AML-193 (cell line): ENCODE measurements at places on chromosomes 5 and 9.
A peak's percentile ranks its signal among the peaks of the same experiment; 100 is the strongest.

DNA sequence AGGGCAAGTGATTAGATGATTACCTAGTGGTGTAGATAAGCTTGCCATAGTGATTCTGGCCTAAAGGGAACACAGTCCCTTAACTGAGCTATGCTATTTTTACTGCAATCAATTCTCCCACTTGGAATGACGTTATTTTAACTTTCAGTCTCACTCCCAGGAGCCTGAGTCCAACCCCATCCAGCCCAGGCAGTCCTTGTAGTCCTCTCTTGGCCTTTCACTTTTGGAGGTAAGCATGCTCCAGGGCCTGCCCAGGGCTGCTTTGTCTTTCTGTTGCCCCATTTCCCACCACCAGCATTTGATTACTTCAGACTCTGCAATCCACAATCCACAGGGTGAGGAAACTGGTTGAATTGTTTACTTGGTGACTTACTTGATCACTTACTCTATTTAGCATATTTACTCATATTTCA, 233.0 kb downstream of the CD180 start:
- DNase-seq: no peak

DNA sequence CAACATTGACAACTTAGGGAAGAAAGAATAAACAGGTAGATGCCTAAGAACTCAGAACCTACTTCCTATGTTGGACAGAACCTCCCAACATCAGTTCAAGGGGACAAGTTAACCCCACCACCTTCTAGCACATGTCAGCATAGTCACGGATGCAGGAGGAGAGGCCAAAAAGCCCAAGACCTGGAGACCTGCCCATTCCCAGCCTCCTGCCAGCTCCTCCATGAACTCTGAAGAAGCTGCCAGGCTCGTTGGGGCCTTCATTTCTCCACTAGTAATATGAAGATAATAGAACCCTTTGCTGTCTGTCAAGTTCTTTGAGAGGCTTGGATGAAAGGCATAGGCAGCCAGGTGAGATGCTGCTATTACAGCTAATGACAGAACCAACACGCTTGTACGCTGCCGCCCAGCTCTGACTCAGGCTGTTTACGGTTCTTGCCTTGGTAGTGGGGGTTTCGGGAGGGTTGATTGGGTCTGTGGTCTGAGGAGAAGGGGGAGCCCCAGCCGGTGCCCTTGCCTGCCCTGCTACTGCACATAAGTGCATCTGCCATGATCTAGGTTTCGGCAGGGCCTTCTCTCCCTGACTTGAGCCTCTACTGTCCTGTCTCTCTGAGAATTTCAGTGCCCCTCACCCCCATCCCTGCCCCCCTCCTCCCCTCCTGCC, 82.2 kb downstream of the NRG2 start:
- DNase-seq: no peak

- no peak for DNase-seq
Observed at GRCh38 chr9:121316852-121317373, 49.0 kb downstream of the GSN start.

DNA sequence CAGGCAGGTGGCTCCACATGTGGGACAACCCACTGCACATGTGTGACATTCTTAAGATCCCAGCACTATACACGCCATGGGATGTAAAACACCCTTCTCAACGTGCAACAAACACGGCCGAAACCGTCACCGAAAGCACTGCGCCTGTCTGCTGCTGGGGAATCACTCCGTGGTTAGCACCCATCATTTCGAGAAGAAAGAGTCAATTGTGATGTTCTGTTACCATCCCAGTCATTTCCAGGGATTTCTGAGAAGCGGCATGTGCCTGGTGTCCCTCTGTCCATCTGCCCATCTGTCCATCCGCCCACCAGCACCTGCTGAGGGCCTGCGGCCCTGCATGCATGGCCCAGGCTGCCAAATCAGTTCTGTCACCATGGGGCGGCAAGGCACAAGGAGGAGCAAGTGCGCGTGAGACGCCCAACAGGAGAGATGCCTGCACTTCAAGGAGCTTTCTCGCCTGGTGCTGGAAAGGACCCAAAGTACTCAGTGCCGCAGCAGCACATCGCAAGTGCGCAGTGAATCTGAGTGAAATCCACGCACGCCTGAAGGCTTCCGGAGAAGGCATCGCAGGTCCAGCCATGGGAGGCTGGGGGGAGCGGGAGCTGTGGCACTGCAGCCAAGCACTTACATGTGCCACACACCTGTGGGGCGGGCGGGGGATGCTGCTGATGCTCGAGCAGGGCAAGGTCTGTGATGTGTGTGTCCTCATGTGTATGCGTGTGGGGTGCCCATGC, 38.0 kb downstream of the VAV2 start:
- no peak for DNase-seq

- no peak for DNase-seq
Observed at GRCh38 chr9:110752766-110753165, 84.2 kb downstream of the MUSK start.

- DNase-seq: peak; percentile 13
Observed at GRCh38 chr5:131792896-131793295, 3.9 kb downstream of the FNIP1 start.

DNA sequence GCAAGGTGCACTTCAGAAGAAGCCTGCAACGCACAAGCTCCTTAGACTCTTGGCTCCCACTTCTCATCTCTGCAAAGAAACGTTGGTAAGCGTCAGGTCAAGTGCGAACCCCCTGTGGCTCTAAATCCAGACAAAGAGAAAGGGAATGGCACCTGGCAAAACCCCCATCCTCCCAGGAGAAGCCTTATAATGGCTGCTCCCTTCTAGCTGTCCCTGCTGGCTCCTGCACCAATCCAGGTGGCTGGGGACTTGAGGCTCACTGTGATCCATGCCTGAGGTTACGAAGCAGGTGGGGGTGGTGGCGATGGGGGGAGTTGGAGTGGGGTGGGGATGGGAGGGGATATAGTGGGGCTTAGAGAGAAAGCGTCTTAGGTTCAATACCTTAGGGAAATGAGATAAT, 272.8 kb downstream of the DENND1A start:
- DNase-seq: no peak

DNA sequence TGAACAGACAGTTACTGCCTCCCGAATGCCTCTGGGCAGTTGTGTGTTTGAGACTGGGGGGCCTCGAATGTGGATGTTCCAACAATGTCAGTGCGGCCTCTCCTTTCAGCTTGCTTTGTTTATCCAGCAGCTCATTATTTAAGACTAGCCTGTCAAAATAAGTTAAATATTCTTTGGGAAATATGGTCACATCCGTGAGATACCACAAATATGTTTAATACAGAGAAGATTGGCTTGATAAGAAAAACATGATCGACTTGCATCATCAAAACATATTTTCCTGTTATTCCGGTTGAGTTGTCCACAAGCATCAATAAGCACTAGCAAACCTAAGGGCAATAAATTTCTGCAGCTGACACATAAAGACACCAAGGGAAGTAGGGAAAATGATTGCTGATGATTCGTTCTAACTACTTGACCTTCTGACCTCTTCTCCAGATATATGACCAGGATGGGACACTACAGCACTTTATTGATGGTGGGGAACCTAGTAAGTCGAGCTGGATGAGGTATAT, 66.5 kb downstream of the PRDM6 start:
- DNase-seq: no peak

DNA sequence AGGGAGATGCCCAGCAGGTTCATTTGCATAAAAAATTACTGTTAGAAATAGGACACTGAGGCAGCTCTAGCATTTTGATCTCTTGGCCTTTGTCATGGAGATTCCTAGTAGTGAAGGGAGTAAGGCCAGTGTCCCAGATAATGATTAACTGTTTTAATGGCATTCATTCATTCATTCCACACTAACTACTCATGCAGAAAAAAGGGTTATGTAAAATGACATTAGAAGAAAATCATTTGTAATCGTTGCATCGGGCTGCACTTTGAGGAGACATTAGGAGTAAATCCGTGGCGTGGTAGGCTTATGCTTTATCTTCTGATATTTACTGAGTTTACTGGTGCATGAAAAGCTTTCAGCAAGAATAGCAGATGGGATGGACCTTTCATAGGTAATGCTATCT, 82.6 kb upstream of the GRHPR start:
- DNase-seq: no peak

- DNase-seq: no peak
Observed at GRCh38 chr5:172567843-172568242, 73.2 kb upstream of the NEURL1B start.

DNA sequence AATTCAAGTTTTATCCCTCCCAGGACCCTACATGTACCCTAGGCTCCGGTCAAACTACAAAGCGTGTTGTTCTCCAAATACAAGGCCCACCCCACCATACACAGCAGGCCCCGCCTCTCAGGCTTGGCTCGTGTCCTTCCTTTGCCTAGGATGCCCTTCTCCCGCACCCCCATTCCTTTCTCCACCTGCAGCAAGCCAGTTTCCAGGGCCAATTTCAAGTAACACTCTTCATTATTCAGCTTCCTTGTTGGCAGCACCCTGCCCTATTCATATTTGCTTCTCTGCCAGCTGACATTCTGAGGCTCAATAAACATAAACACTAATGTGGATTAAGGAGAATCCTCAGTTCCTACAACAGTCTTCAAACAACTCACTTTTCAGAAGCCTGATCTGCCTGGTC, 31.7 kb downstream of the EPB41L4B start:
- no peak for DNase-seq

GRCh38 chr9:90999425-91000397, 198.1 kb downstream of the SYK start:
- no peak for DNase-seq

- DNase-seq: no peak
Observed at GRCh38 chr5:128216860-128217531, 133.4 kb downstream of the SLC12A2 start.

DNA sequence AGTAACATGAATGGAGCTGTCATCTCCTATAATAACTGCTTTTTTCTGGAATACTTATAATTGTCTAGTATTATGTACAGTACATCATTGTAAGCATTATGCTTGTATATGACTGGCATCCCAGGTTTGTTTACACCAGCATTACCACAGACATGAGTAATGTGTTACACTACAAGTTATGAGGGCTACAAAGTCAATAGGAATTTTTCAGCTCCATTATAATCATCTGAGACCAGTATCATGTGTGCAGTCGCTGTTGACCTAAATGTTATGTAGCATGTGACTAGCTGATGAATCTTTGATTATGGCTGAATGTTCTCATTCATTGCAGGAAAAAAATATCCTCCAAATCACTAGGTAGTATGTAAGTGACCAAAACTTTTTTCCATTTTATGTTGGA, 2.2 kb downstream of the ZCCHC9 start:
- DNase-seq: no peak

DNA sequence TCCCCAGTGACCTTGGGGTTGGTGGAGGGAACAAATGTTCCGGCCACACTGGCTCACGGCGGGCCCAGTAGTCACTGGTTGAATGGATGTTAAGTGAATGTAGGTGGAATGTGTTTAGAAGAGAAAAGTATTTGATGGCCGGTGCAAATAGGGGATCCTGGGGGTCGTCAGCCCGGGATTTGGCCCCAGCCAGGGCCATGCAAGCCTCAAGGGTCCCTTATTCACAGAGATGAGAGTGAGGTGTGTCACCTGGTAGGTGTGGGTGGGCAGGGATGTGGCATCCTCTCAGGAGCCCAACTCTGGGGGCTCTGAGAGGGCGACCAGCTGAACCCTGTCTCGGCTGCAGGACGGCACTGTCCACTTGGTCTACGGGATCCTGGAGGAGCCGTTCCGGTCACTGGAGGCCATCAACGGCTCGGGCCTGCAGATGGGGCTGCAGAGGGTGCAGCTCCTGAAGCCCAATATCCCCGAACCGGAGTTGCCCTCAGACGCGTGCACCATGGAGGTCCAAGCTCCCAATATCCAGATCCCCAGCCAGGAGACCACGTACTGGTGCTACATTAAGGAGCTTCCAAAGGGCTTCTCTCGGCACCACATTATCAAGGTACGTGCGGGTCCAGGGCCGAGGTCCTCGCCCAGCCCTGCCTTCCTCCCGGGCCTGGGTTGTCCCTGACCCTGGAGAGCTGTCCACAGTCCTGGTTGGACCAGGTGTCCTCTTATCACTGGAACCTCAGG, 5.9 kb downstream of the DBH start:
- no peak for DNase-seq

- peak; percentile 4 for DNase-seq
Observed at GRCh38 chr5:8176101-8176693, 307.2 kb downstream of the MTRR start.
